ENCODE measurements at places on chromosomes 1 and 21.
A peak's percentile ranks its signal among the peaks of the same experiment; 100 is the strongest.

DNA sequence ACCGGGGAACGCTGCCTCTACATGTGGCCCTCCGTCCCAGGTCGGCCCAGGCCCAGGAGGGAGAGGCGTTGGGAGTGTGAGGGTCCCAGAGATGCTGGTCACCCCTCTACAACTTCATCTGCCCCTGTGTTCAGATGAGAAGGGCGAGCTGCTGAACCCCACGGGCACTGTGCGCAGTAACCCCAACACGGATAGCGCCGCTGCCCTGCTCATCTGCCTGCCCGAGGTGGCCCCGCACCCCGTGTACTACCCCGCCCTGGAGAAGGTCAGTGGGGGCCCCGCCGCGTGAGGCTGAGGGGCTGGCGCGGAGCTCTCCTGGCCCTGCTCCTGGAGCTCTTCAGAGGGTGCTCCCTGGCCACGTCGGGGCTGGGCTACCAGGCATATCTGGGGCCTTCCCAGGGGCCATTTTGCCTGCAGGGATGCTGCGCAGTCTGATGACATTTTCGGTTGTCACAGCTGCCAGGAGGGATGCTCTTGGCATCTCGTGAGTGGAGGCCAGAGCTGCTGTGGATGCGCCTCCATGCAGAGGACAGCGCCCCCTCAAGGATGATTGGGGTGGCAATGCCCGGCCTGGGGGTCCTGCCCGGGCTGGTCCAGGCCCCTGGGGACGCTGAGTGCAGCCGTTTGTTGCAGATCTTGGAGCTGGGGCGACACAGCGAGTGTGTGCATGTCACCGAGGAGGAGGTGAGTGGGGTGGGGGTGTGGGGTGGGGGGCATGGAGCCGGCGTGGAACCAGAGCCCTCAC lies 68.6 kb downstream of the PIK3CD start:
- no peak for DNase-seq

GRCh38 chr21:15233611-15234010 lies 168.8 kb upstream of the NRIP1 start:
- no peak for DNase-seq

GRCh38 chr1:10308001-10308400 lies 90.9 kb upstream of the PGD start:
- DNase-seq = no peak

DNA sequence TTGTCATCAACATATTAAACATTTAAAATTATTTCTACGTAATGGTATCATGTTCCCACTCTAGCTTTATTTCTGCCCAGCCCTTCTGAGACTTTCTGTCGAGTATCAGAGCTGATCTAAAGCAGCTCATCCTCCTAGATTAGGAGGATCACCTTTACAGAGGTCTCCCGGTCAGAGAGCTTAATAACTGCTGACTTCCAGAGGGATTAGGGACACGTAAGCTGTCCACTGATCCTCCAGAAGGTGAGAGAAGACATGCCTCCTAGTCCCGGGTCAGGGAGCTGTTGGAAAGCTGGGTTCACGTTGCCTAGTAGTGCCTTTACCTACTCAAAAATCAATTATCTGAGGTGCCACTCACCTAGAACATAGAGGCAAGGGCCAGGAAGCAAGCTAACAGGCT lies 31.2 kb upstream of the NADK start:
- no peak for DNase-seq

- DNase-seq = no peak
Observed at GRCh38 chr1:200512191-200512590, 102.4 kb upstream of the ZNF281 start.

DNA sequence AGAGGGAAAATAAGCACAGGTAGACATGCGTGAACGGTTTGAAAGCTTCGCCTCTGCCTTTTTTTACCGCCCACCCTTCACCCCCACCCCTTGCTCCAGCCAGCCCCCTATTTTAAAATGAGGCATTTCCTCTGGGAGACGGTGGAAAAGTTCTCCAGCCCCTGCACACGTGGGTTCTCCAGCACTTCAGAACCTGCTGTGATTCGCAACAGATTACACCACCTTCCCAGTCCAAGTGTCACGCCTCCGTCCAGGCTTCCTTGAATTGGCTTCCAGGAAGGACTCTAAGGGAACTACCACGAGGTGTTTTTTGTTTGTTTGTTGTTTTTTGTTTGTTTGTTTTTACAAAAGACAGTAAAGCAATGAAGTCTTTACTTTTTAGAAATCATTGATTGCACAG lies 2.6 kb downstream of the LRRC7 start:
- DNase-seq = no peak

GRCh38 chr1:166813508-166814223 lies 25.6 kb upstream of the POGK start:
- peak; percentile 17 for DNase-seq
